Peyer's patch (tissue), 4 donors: ENCODE measurements at places on chromosomes 5 and 9.

- no peak for DNase-seq
Observed at GRCh38 chr5:113735751-113736150, 222.3 kb downstream of the YTHDC2 start.

GRCh38 chr5:1065891-1066650, 45.8 kb downstream of the SLC12A7 start:
- DNase-seq: no peak

GRCh38 chr9:116941266-116941665, 254.2 kb downstream of the TRIM32 start:
- DNase-seq: no peak

DNA sequence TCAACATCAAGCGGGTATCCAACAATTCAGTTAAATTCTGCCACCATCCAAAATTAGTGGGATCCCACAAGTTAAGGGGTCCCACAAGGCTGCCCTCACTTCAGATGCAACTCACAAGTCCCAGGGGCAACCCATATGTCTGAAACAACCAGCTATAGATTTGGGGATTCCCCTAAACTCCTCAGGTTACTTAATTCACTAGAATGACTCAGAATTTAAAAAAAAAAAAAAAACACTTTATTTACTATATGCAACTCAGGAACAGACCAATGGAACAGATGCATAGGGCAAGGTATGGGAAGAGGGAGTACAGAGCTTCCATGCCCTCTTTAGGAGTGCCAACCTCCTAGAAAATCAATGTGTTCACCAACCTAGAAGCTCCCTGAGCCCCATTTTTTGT, 15.1 kb downstream of the AUH start:
- no peak for DNase-seq

GRCh38 chr5:135034963-135035677, 1.1 kb upstream of the PITX1 start:
- DNase-seq: no peak

GRCh38 chr5:40654377-40654991, 25.2 kb upstream of the PTGER4 start:
- DNase-seq: no peak

GRCh38 chr9:133710661-133711427, 27.3 kb downstream of the SARDH start:
- no peak for DNase-seq

DNA sequence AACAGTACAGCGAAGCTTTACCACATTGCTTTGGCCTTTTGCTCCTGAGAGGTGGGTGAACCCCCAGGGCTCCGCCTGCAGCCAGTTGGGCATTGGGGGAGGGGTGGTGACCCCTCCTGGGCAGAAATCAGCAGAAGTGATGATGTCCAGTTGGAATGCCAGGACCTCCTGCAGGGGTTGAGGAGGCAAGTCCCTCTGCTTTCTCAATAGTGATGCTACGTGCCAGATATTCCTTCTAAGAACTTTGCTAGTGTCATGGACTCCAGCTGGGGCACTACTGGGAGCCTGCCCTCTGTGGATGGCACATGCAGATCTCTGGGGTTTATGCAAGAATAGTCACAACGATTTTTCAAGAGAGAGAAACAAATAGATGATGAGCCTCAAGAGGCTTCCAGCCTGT, 95.6 kb downstream of the NDFIP1 start:
- no peak for DNase-seq

GRCh38 chr5:72107131-72107900, at the start of gene MAP1B:
MAP1B (plus strand) TSS chr5:72107475; CDS start chr5:72107532, 57 bp downstream.
- DNase-seq: no peak
